ENCODE measurements at places on chromosomes 3 and 15.
A peak's percentile ranks its signal among the peaks of the same experiment; 100 is the strongest.

DNA sequence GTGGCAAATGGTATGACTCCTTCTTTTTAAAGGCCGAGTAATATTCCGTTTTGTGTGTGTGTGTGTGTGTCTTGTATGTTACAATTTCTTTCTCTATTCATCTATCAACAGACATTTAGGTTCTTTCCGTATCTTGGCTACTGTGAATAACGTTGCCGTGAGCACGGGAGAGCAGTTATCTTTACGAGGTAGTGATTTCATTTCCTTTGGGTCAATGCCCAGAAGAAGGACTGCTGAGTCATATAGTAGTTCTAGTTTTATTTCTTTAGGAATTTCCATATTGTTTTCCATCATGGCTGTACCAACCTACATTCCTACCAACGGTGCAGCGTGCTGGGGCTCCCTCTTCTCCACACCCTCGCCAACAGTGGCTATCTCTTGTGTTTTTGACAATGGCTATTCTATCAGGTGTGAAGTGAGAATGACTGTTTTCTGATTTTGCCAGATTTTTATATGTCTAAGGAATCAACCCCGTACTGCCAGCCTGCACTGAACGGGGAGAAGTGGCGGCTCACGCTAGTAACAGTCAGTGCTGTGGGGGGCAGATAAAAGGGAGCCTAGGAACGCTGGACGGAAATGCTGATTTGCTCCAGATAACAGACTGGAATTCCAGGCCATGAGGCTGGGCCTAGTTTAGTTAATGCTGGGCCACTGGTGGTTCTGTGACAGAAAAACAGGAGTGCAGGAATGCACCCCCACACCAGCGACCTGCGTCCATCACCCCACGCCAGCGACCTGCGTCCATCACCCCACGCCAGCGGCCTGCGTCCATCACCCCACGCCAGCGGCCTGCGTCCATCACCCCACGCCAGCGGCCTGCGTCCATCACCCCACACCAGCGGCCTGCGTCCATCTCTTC lies 168.1 kb downstream of the XXYLT1 start:
- peak; percentile 93 for DNase-seq

GRCh38 chr3:73332558-73332957 lies 271.1 kb downstream of the EBLN2 start:
- no peak for DNase-seq

GRCh38 chr3:52420388-52420787 lies 24.5 kb downstream of the SEMA3G start:
- DNase-seq, result no peak

DNA sequence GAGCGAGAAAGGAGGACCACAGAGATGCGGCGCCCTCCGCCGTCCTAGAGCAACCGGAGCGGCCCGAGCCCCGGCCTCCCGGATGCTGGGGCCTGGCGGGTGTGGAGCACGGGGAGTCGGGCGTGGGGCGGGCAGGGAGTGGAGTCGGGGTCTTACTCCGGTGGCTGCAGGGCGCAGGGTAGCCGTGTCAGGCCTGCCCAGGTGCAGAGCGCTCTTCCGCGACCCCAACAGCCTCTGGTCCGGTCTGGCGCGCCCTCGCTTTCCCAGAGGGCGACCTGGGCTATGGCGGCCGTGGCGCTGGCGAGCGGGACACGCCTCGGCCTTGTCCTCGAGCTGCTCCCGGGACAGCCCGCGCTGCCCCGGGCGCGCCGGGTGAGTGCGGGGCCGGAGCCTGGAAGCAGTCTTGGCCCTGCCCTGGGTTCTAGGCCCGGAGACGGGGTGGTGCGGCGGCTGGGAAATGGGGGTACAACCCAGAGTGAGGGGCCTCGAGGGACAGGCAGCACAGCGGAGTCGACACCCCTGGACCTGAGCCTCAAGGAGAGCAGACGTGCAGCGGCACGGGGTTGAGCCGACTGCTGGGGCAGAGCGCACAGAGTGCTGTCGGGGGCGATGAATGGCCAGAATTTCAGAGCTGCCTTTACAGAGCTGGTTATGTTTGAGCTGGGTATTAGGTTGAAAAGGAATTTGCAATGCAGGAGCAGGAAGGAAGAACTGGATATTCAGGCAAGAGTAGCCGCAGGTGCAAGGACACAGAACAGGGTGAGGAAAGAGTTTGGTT lies at the start of gene ZNF662:
Gene ZNF662, plus strand, starts transcription at position 73 of the 778 bp plus-strand sequence. CDS start 1,973 bp downstream, outside the sequence.
- DNase-seq, result peak; percentile 26
